ENCODE measurements at places on chromosomes 12 and 14. TPM values are rescaled to one million over a fixed set of nuclear protein-coding genes. Genes with fewer than 3 reads are reported as not detected.

Gene EXD2
- 16.5 TPM for total RNA-seq

DNA sequence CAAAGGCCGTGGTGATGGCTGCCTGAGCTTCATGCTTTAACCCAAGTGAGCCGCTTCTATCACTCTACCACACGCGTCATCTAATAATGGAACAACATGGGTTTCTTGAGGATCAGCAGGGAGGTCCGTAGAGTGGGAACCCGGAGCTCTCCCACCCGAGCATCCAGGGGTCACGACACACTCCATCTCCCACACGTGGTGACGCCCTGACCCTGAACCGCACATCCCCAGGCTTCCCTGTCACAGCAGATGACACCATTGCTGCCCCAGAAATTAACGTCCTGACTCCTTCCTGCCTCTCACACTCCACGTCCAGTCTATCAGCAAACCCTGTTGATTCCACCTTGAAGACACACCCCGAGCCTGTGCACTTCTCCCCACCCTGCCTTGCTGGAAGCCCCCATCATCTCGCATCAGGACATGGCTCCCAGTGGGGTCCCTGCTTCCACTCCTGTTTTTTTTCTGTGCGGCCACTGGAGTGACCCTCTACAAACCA lies 163.2 kb downstream of the PIWIL1 start:
- DNase-seq: no peak

Gene ZC3H10
- total RNA-seq: 4.9 TPM

- DNase-seq: no peak
These were observed 14.7 kb downstream of the P2RX4 start for GRCh38 chr12:121224591-121224990.

Data from left ventricle myocardium inferior (tissue), 1 donor.